Hematopoietic multipotent progenitor cell treated with erythropoietin and hydrocortisone succinate and interleukin-3 and kit ligand, for 6 days (in vitro differentiated cells): ENCODE measurements at places on chromosomes 3 and 15.

GRCh38 chr3:171778493-171778892 lies 31.8 kb downstream of the PLD1 start:
- DNase-seq, result no peak

DNA sequence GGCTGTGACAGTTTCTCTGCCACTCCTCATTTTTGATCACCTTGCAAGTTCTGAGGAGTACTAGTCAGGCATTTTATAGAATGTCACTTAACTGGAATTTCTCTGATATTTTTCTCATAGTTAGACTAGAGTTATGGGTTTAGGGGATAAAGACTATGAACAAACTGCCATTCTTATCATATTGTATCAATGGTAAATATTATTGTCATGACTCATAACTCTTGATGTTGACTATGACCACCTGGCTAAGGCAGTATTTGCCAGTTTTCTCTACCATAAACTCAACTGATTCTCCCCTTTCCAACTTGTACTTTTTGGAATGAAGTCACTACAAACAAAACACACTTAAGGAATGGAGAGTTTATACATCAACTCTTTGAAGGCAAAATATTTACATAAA lies 22.7 kb upstream of the OR5K1 start:
- DNase-seq, result no peak

- DNase-seq, result no peak
Observed at GRCh38 chr15:78006567-78007205, 70.8 kb downstream of the TBC1D2B start.

- no peak for DNase-seq
Observed at GRCh38 chr3:152960684-152961083, 125.8 kb downstream of the P2RY1 start.

DNA sequence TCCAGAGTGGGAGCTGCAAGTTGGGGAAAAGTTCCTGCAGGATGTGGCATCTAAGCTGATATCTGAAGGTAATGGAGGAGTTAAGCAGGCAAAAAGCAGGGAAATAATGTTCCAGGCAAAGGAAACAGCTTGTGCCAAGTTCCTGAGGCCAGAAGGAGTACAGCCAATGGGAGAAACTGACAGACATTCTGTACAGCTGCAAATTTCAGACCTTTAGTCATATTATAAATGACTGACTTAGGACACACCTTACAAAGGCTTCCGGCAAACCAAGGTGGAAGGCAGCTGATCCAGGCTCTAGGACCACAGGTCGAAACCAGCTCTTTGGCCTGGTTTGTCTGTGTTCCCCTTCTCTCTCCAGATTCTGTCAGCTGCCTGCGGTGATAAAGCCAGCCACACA lies 9.3 kb downstream of the WWTR1 start:
- DNase-seq, result no peak

- no peak for DNase-seq
Observed at GRCh38 chr3:40852712-40853111, 328.0 kb downstream of the ZNF621 start.

- no peak for DNase-seq
Observed at GRCh38 chr15:58597943-58598828, 151.3 kb downstream of the ADAM10 start.

- DNase-seq, result no peak
Observed at GRCh38 chr3:72664184-72664975, 183.9 kb downstream of the SHQ1 start.

DNA sequence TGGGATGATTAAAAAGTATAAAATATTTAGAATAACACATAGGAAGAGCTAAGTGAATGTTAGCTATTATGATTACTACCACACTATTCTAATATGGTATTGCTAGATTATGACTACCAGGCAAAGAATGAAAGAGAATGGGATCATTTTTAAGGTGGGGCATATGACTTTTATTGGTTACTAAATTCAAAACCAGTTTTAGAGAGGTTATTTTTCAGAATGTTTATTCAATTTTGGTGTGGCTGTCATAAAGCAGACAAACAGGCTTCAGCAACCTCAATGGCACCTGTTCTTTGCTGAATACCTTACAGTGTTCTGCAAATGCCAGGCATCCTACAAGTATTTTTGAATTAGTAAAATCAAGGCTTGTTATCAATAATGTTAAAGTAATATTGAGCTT lies 12.8 kb downstream of the SPTSSB start:
- DNase-seq, result no peak

- DNase-seq, result peak; percentile 51
Observed at GRCh38 chr3:114155370-114155821, 23.5 kb downstream of the DRD3 start.

- no peak for DNase-seq
Observed at GRCh38 chr3:13718000-13718399, 161.9 kb downstream of the WNT7A start.

- DNase-seq, result no peak
Observed at GRCh38 chr3:149706905-149707304, 45.4 kb downstream of the COMMD2 start.

GRCh38 chr3:171349392-171349791 lies 110.8 kb downstream of the TNIK start:
- DNase-seq, result no peak

DNA sequence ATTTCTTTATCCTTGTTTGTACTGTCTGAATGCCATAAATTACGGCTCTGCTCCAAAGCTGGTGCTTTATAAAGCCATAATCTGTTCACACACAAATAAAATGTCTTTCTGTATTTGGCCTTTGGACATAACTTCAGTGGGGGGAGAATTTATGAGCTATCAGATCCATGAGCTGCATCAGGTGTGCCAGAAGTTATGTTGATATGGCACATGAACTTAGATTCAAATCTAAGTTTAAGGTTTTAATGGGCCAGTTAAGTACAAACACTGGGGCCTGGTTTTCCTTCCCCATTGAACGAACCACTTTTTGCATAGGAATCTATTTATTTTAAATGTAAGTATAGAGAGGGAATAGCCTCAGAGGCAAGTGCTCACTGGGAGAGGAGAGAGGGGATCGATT lies 239.9 kb downstream of the NFKBIZ start:
- DNase-seq, result no peak

DNA sequence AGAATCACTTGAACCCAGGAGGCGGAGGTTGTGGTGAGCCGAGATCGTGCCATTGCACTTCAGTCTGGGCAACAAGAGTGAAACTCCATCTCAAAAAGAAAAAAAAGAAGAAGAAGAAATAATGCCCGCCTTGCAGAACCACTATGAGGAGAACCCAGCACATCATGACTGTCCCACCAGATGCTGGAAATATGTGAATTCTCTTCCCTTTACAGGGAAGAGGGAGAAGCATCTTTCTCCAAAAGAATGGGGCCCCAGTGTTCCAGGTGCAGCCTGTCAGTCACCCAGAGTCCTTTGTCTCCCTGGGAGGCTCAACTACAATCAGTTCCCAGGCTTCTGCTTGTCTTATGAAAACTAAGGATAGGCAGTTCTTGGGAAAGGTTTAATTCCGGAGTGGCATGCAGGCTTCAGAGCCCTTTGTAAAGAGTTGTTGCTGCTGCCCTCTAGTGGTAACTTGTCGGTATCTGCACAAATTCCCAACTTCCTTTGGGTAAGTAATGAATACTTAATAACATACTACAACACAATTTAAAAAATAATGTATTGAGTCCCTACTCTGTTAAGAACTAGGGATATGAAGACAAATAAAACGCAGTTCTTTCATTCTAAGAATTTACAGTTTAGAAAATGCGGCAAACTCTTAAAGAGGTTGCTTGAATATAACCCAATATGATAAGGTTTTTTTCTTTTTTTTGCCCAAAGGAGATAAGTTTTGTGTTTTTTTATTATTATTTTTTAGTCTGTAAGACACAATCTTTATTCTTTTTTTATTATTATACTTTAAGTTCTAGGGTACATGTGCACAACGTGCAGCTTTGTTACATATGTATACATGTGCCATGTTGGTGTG lies 18.6 kb upstream of the TICRR start:
- DNase-seq, result peak; percentile 87

GRCh38 chr3:142467768-142468167 lies 19.9 kb upstream of the XRN1 start:
- DNase-seq, result no peak

- DNase-seq, result no peak
Observed at GRCh38 chr3:172115787-172116186, 76.4 kb downstream of the FNDC3B start.

DNA sequence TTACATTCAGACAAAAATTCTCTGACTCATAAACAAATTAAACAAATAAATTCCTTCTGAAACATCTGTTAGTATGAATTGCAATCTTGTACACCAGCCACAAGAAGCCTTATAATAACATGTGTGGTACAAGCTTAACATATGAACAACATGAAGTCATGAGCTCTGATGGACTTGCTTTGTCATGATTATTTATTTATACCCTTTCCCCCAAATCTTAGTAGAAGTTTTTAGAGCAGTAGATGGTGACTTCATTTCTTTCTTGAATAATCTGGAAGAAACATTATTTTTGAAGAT lies 633.4 kb downstream of the EPHA3 start:
- no peak for DNase-seq

DNA sequence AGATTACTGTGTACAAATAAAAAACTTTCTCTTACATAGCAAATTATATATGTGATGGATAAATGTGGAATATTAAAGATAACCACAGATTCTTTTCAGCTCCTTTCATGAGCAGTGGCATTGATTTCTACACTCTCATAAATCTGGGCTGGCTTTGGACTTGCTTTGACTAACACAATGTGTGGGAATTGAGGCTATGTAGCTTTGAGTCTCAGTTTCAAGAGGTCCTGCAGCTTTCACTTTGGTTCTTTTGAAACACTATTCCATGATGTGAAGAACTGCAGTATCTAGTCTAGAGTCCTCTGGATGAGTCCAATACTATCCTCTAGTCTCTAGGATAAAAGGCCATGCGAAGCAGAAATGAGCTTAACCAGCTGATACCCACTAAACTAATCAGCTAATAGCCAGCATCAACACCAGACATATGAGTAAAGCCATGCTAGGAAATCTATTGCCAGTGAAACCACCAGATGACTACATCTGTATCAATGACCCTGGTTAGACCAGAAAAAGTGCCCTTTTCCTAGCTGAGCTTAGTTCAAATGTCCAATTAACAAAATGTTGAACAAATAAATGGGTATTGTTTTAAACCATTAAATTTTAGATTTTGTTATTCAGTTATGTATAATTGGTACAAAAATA lies 274.9 kb upstream of the ZPLD1 start:
- no peak for DNase-seq

DNA sequence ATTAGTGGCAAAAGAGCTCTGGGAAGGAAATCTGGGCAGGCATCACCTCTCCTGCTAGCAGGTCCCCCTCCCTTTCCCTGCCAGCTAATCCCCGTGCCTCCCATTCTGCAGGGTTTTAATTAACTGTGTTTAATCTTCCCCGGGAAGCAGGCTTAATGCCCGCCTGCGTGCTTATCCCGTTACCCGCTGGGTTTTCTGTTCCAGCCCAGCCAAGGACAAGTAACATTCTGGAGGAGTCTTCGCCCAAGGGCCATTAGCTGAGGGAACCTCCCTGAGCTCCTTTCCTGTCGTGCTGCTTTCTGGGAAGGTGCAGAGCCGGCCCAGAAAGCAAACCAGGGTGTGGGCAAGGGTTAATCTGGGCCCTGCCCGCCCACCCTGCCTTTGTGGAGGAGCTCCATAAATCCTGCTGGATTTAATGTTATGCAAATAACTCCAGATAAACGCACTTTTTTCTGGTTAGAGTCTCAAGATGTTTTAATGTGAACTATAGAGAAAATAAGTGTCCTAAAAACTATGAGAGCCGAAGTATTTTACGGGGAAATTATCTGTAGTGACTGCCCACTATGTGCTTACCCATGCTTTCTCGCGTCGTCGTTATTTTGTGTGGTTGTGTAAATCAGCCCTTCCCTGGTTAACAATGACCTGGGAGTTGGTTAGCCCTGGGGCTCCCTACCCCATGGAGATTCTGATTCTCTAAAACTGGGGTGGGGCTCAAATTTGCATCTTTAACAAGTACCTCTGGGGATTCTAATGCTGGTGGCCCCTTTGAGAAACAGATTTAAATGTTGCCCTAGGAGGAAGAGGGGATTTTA lies 25.9 kb downstream of the TRIM71 start:
- DNase-seq, result no peak

GRCh38 chr3:183477801-183478456 lies 49.5 kb upstream of the MCF2L2 start:
- no peak for DNase-seq
